Left renal cortex interstitium (tissue), 4 donors: ENCODE measurements at places on chromosomes 1 and 21.
A peak's percentile ranks its signal among the peaks of the same experiment; 100 is the strongest.

- no peak for DNase-seq
Measured at GRCh38 chr1:119006406-119007279, 18.5 kb upstream of the TBX15 start.

- no peak for DNase-seq
Measured at GRCh38 chr1:34436836-34437235, 260.1 kb downstream of the C1orf94 start.

- DNase-seq, result peak; percentile 15
Measured at GRCh38 chr1:221335161-221336101, 406.5 kb downstream of the DUSP10 start.

DNA sequence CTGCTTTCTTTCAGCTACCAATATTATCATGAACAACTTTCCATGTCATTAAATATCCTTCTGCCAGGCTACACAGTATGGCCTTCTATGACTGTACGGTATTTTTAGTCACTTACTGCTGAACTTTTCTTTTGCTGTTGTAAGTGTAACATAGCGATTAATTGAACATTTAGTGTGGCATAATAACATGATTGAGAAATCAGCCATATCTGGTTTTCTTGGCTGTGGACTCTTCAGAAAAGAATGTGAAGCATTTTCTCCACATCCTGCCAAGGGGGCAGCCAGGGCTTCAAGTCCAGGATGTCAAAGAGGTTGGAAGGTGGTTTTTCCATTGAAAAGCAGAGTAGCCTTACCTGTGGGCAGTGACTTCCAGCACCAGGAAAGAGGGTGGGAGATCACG is 8.8 kb upstream of the AHCYL1 start:
- DNase-seq, result no peak

DNA sequence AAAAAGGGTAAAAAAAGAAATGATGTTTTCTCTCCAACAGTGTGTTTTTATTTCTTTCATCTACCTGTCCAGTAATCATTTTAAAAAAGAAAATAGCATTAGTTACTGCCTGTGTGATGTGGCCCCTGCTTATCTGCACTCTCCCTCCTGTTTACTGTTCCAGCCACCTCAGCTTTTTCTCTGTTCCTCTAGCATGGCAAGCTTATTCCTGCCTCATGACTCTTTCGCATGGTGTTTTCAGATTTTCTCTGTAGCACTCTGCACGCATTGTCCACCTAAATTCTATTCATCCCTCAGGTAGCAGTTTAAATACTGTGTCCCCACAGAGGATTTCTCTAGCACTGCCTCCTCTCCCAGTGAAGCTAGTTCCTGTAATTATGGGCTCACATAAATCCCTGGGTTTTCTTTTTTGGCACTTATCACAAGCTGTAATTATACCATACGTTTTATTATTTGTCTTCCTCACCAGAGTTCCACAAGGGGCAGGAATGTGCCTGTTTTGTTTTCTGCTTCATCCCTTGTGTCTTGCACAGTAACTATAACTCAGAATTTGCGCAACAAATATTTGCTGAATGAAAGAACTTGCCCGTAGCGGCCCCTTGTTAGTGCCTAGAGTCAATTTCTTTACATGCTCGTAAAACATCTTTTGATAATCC is 51.4 kb upstream of the LRIG2 start:
- no peak for DNase-seq

DNA sequence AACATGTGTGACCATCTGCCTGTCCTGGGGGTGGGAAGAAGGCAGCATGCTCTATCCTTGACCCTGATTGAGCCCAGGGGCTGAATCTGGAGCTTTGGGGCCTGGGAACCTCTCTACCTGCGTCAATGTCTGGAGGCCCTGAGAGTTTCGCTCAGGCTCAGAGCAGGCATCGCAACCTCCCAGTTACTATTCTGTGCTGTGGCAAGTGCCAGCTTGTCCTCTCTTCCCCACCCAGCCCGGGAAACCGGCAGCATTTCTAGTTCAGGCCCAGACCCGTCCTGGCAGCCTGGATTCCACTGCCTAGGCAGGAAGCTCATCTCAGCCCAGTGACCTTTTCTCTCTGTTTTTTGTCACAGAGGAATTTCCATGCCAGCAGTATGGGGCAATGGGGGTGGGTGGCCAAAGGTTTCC is 10.0 kb upstream of the IRF6 start:
- no peak for DNase-seq
